GM12864 (cell line): ENCODE measurements at places on chromosomes 6 and 20.

GRCh38 chr6:137217801-137218472, 1.2 kb downstream of the IFNGR1 start:
- DNase-seq = no peak

- DNase-seq = no peak
Observed at GRCh38 chr6:83917001-83917400, 57.5 kb downstream of the CYB5R4 start.

DNA sequence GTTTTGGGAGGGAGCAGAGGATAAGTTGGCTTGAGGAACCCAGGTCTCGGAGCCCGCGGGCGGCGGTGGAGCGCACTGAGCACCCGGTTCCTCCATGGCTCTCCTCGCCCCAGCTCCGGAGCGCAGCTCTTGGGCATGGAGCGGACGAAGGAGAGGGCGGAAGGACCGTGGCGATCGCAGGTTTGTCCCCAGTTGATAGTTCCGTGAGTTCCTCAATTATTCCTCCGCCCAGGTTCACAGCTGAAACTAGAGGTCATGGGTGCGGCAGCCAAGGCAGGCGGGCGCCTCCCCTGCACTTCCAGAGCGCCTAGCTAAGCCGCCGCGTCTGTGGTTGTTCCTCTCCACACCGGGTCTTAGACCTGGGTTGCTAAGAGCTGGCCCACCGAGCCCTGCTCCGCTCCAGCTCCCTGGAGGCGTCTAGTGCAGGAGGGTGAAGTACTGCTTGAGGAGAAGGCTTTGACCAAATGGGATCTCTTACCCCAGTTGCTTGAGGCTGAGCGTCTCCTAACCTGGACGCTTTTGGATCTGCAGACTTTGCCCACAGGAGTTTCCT, at the start of gene HTR1B:
TSS of gene HTR1B (minus strand) at position 184 of the 553 bp plus-strand sequence. CDS start at position 96, 88 bp downstream.
- DNase-seq = no peak

GRCh38 chr6:48378884-48379407, 267.9 kb upstream of the PTCHD4 start:
- DNase-seq = no peak

DNA sequence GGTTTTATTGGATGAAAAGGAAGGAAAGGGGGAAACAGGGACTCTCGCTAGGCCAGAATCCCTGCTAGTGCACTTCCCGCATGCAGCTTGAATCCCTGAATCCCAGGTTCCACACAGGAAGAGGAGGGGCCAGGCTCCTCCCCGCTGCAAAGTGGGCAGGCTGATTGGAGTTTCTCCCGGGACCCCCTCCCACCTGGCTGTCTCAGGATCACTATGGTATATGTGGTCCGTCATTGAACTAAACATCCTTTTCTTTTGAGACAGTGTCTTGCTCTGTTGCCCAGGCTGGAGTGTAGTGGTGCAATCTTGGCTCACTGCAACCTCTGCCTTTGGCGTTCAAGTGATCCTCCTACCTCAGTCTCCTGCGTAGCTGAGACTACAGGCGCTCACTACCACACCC, 70.7 kb downstream of the FAM50B start:
- no peak for DNase-seq
